Stimulated activated CD8-positive, alpha-beta memory T cell treated with anti-CD3 and anti-CD28 coated beads, Interleukin-7, amount 100 ng/mL, for 1 hour (primary cell): ENCODE measurements at places on chromosomes 3 and 15.

GRCh38 chr15:28967990-28968389, 82.2 kb downstream of the APBA2 start:
- DNase-seq, result no peak

GRCh38 chr3:46676601-46677410, 16.7 kb downstream of the ALS2CL start:
- no peak for DNase-seq

DNA sequence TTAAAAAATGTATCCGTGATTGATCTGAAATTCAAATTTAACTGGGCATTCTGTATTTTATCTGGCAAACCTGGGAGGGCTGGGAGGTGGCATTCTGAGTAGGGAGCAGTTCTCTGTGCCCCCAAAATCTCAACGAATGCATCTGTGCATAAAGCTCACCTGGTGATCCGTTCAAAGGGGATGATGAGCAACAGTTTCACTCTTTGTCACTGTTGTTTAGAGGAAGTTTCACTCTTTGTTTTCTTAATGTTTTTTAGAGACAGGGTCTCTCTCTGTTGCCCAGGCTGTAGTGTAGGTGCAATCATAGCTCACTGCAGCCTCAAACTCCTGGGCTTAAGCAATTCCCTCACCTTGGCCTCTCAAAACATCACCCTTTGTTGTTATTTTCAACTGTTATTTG, 186.7 kb downstream of the SSR3 start:
- no peak for DNase-seq

DNA sequence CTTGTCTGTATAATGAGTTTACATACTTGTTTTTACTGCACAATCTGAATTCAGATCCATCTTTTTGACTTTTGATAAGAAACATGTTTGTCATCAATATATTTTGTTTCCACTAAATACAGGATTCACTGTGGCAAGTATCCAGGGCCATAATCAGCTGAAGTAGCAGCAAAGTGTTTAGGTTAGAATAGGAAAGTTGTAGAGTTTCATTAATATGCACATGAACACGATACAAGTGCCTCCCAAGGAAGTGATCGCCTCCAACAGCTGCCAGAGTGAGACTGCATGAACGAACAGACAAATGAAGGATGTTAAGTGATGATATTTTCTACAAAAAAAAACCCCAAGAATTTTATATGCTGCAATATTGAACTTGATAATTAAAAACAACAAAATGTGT, 204.3 kb downstream of the TBL1XR1 start:
- no peak for DNase-seq

DNA sequence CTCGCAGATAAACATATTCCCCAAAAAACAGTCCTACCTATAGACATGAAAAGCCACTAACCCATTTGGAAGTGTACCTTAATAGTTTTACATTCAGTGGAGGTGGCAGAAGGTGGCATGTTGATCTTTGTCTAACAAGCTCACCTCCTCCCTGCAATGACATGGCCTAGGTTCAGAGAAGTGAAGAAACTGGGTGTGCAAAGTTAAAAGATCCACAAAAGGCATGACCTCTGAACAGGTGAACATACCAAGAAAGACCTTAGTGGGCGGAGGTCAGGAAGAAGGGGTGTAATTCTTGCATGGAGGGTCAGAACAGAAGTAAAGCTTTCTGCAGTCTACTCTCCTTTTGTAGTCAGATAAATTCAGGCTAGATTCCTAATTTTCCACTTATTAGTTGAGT, 822 bp downstream of the MRPL3 start:
- DNase-seq, result no peak
